ENCODE measurements at places on chromosomes 1 and 21.
A peak's percentile ranks its signal among the peaks of the same experiment; 100 is the strongest.

- no peak for DNase-seq
These were observed 91.6 kb upstream of the RUNX3 start for GRCh38 chr1:25021591-25022215.

DNA sequence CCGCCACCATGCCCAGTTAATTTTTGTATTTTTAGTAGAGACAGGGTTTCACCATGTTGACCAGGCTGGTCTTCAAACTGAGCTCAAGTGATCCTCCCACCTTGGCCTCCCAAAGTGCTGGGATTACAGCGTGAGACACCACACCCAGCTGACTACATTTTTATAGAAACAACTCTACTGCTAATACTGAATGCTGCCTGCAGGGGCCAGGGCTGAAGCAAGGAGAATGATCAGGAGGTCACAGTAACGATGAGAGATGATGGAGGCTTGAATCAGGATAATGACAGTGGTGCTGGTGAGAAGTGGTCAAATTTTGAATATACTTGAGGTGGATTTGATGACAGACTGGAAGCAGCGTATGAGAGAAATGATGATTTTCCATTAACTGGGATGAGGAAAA lies 33.3 kb downstream of the ODF2L start:
- no peak for DNase-seq

DNA sequence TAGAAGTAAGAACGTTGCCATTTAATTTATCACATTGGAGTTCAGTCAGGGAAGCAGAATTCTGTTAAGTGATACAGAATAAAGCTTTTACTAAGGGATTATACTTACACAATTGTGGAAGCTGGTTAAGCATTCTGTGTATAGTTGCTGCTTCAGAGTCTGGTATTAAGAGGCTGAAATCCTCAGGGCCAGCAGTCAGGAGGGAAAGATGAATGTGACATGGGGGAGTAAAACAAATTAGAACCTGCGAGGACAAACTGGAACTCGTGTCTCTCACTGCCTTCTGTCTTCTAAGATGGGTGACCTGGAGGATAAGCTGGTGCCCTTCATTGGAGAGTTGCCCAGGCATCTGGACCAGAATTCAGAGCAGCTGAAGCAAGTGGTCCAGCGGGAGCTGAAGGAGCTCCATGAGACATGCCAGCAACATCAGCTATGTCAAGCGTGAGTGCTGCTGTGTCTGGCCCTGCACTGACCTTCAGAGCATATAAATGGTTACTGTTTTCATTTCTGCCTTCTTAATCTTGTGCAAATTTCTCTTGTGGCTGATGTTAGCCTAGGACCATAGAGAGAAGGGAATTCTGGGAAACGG lies 23.0 kb downstream of the MARK1 start:
- DNase-seq = no peak

GRCh38 chr1:39488793-39489566 lies 2.5 kb upstream of the BMP8A start:
- DNase-seq = peak; percentile 56

GRCh38 chr1:77832901-77833300 lies 53.5 kb downstream of the MIGA1 start:
- DNase-seq = no peak

DNA sequence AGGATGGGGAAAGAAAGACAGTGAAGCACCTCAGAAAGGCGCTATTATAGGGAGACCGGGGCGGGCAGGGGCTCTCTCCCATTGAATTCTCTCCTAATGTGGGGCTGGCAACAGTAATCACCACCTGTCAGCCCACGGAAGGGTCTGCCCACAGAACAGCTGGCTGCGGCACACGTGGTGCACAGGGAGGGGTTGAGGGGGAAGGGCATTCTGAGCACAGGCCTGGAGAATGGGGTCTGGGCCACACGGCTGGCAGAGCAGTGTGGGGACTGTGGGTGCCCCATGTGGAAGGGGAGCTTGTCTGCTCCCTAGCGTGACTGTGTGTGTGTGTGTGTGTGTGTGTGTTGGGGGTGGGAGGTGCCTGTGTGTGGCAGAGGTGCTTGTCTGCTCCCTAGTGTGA lies 4.1 kb downstream of the OLFML3 start:
- DNase-seq = no peak

GRCh38 chr1:149896575-149896974 lies 2.8 kb upstream of the BOLA1 start:
- peak; percentile 18 for DNase-seq

DNA sequence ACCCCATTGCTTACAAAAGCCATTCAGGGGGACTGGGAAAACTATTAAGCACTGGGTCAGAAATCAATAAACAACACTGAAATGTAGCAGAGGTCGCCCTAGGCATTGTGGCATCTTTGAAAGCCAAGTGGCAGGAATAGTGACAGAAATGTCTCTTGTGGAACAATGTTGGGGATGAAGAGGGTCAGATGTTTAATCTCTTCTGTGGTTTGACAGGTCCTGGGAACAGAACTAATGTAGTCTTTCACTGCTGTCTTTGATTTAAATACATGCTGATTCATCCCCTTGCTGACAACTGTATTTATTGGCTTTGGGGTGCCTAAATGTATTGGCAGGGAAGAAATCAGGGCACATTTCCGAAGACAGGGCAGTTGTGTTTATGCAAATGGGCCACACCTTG lies 194.8 kb downstream of the ATG4C start:
- DNase-seq = no peak

DNA sequence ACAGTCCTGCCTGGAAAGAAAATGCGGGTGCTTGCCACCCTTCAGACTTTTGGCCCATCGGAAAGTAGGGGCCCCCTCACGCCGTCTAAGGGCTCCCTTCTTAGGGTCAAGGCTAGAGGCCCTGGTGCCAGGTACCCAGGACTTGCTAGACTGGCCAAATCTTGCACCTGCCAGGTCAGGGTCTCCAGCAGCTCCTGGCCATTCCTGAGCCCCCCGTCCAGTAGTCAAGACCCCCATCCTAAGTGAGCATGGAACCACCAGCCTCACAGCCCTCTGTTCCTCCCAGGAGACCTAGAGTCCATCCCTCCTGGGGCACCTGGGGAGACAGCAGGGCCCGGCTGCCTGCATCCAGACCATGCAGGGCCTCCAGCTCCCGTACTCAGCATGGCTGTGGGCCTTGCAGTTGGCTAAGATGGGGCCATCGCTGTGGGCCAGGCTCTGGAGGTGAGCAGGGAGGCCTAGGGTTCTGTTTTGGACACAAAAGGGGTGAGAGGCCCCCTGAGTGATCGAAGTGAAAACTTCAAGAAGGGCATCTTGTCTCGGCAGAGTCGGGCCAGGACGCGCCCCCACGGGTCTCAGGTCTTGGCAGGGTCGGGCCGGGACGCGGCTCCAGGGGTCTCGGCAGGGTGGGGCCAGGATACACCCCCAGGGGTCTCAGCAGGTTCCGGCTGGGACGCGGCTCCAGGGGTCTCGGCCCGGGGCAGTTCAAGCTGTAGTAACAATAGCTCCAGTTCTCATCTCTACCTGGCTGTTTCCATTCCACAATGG lies 5.9 kb downstream of the FNDC10 start:
- no peak for DNase-seq

DNA sequence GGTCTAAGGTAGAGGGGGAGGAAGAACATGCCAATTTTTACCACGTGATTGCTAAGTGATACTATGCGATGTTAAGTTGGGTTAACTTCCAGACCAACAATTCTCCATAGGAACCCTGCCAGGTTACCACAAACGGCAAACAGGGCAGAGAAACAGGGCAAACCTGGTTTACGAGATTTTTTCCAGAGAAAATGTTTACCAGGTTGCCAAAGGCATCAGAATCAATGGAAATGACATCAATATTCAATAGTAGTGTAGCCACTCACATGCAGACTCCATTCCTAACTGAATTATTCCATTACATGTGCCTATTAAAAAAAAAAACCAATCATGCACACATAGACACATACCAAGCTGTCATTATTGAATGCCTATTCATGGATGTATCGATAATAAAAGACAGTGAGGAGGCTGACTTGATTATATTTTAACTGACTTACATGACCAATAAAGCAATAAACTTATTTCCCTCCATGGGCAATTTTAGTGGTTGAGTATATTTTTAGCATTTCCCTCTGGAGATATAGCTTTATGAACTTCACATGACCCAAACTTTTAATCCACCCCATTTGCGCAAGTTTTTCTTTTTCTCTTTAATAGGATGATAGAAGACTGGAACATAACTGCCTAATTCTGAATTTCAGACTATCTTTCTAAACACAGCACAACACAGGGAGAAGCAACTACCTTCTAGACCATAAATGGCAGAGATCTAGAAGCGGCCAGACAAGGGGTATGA lies 40.5 kb upstream of the KCNE1 start:
- DNase-seq = no peak

- no peak for DNase-seq
These were observed 7.0 kb downstream of the TAS1R2 start for GRCh38 chr1:18852501-18852900.

GRCh38 chr21:32867597-32867996 lies 96.0 kb upstream of the PAXBP1 start:
- no peak for DNase-seq

- no peak for DNase-seq
These were observed 111.2 kb upstream of the PPM1J start for GRCh38 chr1:112826217-112826944.

GRCh38 chr21:24272521-24272938 lies 1334.8 kb downstream of the MRPL39 start:
- no peak for DNase-seq

DNA sequence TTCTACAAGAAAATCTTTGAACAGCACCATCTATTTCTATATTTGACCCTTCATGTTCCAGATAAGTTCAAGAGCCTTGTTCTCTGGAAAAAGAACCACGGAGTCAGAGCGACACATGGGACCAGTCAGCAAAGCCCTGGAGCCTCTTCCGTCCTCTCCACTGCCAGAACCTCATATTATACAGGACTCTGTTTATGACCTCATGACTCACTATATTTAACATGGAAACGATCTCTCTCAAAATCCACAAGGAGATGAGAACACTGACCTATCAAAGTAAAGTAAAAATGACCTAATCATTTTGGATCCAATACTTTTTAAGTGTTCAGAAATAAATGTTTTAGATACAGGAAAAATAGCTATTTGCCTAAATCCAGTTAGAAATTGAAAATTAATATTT lies 124.6 kb upstream of the KRTAP19-8 start:
- DNase-seq = no peak

DNA sequence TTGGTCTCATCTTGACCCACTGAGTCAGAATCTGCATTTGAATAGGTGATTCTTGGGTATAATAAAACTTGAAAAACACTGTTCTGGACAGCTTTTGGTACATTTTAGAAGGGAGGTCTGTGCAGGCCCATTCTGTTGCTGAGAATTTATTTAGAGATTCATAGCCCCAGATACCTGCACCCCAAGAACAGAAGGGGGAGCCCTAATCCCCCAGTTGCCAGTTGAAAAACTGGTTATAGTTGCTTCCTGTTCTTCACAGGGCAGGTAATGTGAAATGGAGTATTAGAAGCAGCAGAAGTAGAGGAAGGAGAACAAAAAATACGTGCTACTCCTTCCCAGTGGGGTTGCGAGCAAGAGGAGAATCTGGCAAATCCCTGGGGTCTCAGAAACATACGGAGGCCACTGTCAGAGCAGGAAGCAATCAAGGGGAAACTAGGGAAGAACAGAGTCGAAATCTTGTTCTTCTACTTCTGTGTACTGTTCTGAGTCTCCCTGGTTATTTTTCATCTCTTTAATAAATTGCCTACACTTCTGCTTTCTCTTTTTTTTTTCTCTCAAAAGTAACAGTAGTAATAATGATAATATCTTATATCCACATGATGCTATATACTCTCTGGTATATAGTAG lies 4.6 kb upstream of the CLCA2 start:
- DNase-seq = peak; percentile 41

Data from inflammatory macrophage treated with lipopolysaccharide for 4 hours (primary cell).